Activated naive CD8-positive, alpha-beta T cell treated with anti-CD3 and anti-CD28 coated beads for 36 hours (primary cell): ENCODE measurements at places on chromosomes 4 and X. TPM values are rescaled to one million over a fixed set of nuclear protein-coding genes. Genes with fewer than 3 reads are reported as not detected.

DNA sequence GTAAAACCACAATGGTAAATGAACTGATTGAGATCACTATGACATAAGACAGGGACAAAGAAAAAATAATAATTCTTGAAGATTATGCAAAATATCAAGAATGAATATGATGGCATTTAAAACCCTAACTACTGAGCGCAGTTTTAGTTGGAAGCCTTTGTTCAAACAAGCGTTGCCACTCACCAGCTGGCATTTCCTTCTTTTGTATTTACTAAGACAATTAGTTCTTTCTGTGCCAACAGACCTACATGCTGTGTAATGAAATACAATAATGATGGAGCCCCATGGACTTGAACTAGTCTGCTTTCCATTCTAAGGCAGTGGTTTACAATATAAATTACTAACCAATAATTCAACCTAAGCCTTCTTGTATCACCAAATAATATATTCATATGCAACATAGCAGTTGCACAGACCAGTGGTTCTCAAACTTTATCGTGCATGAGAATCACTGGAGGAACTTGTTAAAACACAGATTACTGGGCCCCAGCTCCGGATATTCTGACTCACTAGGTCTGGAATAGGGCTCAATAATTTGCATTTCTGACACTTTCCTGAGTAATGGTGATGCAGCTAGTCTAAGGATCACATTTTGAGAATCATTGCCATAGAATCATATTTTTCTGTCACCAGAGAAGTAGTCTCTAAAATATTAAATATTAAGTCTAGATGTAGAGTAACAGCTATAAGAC is 196.4 kb upstream of the MAGEB18 start:
- no peak for DNase-seq

GRCh38 chr4:67327245-67328017 is 217.9 kb downstream of the CENPC start:
- DNase-seq, result peak; percentile 19

- peak; percentile 45 for DNase-seq
Observed at GRCh38 chrX:24371391-24371972, 11.0 kb downstream of the SUPT20HL1 start.

GRCh38 chr4:6779667-6780565 is 2.6 kb upstream of the KIAA0232 start:
- no peak for DNase-seq

DNA sequence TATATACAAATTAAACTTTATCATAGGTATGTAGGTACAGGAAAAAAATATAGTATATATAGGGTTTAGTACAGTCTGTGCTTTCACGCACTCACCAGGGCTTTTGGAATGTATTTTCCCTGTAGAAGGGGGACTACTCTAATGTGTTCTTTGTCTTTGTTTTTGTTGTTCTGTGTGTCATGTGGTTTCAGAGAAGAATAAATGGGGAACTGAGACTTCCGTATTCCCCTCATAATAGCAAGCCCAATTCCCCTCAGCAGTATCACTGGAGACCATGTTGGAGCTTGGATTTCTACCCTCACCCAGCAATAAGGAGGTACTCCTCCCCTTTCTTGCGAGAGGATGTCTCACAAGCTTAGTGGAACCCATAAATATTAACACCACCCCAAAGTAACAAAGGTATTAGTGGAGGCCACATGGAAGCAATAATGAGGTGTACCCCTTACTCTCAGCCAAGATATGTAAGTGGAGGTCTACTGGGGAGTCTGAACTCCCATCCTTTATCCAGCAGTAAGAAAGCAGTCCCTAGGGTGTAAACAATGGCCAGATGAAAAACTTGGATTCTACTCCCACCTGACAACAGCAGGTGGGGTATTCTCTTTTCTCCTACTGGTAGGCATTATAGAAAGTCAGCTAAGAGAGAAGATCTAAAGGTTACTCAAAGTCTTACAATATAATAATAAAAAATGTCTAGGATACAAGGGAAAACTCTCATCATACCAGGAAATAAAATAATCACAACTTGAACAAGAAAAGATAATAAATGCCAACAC is 805.4 kb upstream of the GALNTL6 start:
- DNase-seq, result no peak

- DNase-seq, result no peak
Observed at GRCh38 chr4:64911846-64912245, 502.6 kb upstream of the TECRL start.

DNA sequence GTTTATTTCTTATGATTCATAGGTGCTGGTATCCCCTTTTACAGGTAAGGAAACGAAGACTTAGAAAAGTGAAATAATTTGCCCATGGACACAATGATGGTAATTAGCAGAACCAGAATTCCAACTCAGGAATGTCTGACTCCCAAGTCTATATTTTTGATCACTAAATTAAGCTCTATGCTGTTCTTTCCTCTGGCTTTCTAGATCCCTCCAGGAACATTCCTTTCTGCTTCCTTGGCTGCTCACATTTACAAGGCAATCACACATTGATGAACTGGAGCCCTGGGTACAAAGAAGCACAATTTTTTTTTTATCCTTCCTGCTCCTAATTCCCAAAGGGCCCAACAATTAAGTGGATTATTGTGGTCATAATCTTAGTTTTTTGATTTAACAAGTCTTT is 7.0 kb upstream of the CDKN2AIP start:
- DNase-seq, result no peak

DNA sequence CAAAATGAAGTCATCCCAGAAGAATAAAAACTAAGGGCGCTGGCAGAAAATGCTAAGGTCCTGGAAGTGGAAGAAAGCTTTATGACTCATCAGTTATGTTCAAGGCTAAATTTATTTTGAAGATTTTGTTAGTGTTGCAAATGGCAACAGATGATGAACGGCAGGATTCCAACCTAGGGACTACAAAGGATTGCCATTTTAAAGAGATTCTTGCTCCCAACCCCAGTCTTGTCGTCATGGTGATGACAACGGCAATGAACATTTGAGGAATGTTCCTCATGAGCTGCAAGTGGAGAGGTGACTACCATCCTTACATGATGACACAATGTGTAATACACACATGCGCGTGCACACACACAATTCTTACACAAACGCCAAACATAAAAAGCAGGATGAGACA is 54.4 kb upstream of the FTHL17 start:
- DNase-seq, result no peak

DNA sequence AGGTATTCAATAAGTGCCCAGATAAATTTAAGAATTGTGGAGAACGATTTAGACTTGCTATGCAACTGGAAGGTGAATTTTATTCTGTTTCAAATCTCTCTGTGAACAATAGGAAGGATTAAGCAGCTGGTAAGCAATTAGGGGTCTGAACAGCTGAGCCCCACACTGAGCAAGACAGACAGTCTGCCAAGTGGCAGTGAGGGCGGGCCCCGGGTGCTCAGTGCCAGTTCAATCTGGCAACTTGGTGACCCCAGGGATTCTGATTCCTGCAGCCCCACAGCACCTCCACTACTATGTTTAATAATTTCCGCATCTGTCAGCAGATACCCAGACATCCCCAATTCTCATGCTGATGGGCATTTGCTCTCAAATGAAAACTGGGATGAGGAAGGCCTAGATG is 317.3 kb downstream of the PPP1R2C start:
- DNase-seq, result no peak

- DNase-seq, result no peak
Observed at GRCh38 chrX:24859211-24859841, 156.4 kb downstream of the ARX start.

DNA sequence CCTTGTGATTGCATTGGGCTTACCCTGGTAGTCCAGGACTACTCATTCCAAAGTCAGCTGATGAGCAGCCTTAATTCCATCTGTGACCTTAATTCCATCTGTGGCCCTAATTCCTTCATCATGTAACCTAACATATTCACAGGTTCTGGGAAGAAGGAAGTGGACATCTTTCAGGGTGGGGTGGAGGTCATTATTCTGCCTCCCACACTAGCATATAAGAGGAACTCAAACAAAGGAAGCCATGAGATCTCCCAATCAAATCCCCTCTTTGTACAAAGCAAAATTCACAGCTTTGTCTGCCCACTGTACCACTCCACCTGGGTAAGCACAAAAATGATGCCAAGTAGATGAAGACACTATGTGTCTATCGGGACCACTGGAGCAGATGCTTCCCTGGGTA is 87.3 kb downstream of the SLC2A9 start:
- no peak for DNase-seq

GRCh38 chr4:169657470-169658107 is 37.2 kb downstream of the CLCN3 start:
- no peak for DNase-seq

- no peak for DNase-seq
Observed at GRCh38 chrX:769796-770195, 139.2 kb downstream of the SHOX start.

- DNase-seq, result no peak
Observed at GRCh38 chr4:118112117-118113046, 78.1 kb downstream of the NDST3 start.

DNA sequence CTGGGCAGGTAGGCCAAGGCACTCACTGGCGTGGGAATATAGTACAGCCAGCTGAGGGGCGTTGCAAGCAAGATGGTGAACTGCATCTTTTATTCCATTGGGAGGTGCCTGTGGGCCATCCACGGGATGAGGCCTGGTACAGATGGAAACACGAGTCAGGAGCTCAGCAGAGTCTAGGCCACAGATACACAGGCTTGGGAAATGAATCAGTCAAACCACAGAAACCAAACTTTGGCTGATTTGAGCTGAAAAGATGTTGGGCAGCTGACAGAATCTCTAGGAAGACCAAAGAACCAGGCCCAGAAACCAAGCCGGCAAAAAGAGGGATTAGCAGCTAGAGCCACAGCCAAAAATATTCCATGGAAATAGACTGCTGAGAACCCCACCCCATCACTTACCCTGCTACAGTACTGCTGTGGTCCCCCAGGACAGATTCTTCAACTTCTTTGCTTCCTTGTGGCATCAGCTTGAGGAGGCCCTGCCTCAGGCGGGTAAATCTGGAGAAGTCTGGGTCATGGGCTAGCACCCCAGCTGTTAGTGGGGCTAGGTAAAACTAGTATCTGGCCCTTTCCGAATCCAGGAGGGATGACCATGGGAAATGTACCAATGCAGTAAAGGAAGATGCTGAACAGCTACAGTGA is 75.4 kb downstream of the TMEM131L start:
- peak; percentile 36 for DNase-seq

DNA sequence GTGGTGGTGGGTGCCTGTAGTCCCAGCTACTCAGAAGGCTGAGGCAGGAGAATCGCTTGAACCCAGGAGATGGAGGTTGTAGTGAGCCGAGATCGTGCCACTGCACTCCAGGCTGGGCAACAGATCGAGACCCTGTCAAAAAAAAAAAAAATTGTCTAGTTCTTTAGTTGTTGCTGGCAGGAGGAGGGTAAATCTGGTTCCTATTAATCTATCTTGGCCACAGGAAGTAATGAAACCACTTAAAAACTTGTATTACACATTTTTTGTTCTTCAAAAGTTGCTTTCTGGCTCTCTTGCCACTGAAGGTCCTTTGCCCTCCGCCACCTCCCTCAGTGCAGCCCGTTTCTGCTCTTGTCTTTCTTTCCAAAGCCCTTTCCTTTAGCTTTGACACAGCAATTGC is 102.9 kb upstream of the ARSJ start:
- DNase-seq, result no peak

GRCh38 chr4:141614878-141615586 is 21.4 kb upstream of the IL15 start:
- DNase-seq, result no peak

DNA sequence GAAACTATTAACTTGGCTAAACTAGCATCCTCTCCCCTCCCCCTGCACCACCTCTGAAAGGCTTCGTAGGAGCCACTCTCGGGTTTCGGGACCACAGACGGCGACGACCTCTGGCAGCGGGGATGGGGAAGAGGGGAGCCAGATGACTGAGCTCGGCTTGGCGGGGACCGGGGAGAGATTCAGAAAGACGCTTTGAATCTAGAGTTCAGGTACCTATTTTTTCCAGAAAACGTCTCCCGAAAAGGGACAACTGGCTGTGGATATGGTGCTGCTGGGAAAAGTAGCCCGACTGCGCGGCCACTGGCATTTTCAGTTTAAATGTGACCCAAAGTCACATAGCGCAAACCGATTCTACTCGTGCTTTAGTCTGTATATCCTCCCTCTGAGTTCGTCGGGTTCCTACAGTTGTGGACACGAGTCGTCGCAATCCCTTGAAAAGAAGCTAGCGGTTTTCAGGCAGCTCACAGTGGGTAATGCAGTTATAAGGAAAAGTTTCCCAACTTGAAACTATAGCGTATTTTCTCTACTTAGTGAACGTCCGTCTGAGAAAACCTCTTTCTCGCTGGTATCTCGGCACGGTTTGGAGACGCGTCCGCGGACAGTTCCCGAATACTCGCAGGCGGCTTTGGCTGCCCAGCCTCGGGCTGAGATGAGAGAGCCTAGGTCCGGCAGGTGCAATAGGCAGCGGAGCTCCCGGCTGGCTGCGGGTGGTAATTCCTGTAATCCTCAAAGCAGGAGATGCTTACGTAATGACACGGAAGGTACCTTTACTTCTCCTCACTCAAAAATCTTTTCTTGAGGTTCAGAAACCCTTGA is 1.3 kb downstream of the PARM1 start:
- DNase-seq, result no peak

ITIH6 gene
- total RNA-seq, result not detected

DNA sequence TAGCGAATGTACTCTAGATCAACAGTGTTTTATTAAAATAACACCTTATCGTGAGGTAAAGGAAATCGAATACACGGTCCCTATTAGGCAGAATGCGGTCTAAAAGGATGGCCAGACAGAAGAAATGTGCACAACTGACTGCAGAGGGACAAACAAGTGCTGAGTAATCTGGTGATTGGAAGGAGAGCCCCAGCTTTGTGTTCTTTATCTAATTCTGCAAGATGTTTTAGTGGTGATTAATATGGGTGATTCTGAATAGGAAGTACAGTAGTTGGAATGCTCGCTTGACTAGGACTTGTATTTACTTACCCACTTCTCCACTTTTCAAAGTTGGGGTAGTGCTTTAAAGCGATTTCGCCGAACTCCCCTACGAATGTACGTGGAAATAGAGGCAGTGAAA is 1.2 kb downstream of the WDR44 start:
- DNase-seq, result no peak

HSFX4 gene
- total RNA-seq, result not detected

GRCh38 chr4:145566086-145566708 is 53.0 kb upstream of the MMAA start:
- DNase-seq, result no peak

FRYL gene
- 63.8 TPM for total RNA-seq

DNA sequence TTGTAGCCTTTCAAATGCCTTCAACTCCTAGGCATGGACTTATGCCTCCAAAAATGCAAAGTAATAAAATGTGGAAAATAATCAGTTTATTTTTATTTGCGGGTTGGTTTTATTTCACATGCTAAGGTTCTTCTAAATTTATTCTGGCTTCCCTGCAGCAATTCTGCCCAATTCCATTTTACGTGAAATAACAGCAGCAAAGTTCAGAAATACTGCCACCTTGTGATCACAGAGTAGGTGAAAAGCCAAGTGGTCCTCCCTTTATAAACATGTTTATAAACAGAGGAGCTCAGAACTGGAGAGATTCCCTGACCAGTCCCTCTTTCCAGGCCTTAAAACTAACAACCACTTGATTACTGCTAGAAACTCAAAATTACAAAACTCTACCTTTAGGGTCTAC is 14.7 kb upstream of the DCHS2 start:
- no peak for DNase-seq

GRCh38 chrX:38859602-38860001 is 58.3 kb downstream of the MID1IP1 start:
- DNase-seq, result no peak

- DNase-seq, result no peak
Observed at GRCh38 chr4:13529128-13529919, 15.0 kb downstream of the NKX3-2 start.
